Cardiac fibroblast (primary cell): ENCODE measurements at places on chromosomes 5 and 9.

DNA sequence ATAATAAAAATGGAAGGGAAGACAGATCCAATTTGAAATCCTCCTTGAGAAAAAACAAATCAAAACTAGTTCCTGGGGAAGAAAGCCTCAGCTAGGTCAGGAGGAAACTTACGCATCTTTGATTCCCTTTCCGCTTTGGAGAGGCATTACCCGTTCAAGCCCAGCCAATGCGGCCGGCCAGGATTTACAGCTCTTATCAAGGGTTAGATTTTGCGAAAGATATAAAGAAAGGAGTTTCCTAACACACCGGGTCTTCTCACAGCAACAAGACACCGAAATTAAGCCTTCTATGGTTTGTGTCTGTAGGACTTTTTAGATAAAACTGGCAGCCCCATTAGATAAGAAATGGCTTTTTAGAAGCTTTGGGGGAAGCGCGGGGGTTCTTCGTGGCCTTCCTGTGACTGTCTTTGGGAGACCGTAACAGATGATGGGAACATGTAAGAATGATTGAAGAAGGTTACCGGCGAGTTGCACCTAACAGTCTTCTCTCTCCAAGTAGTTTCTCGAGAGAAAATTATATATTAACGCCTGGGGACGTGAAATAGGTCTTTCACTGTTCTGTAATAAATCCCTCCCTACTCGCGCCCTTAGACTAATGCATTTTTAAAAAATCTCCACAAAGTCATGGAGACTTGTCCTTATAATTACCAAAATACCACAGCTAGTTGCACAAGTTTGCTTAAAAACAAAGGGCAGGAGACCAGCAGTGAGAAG lies 1.3 kb upstream of the ISL1 start:
- no peak for DNase-seq

DNA sequence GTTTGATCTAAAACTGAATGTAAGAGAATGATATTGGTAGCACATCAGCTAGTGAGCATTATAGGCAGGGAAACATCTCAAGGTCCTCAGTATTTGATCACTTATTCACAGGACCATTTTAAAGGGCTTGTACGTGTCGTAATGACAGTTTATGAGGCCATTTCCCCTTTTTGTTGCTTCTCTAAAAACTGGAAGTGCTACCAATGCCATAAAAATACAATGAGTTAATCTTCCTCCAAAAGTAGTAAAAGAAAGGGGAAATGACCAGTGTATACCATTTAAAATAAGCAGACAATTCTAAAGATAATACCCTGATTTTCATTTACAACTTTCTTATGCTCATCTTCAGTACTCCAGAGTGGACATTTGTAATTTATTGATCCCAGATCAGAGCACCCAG lies 285.8 kb upstream of the PCSK5 start:
- DNase-seq, result no peak

- peak; percentile 91 for DNase-seq
Observed at GRCh38 chr5:40689438-40689837, 9.7 kb downstream of the PTGER4 start.

DNA sequence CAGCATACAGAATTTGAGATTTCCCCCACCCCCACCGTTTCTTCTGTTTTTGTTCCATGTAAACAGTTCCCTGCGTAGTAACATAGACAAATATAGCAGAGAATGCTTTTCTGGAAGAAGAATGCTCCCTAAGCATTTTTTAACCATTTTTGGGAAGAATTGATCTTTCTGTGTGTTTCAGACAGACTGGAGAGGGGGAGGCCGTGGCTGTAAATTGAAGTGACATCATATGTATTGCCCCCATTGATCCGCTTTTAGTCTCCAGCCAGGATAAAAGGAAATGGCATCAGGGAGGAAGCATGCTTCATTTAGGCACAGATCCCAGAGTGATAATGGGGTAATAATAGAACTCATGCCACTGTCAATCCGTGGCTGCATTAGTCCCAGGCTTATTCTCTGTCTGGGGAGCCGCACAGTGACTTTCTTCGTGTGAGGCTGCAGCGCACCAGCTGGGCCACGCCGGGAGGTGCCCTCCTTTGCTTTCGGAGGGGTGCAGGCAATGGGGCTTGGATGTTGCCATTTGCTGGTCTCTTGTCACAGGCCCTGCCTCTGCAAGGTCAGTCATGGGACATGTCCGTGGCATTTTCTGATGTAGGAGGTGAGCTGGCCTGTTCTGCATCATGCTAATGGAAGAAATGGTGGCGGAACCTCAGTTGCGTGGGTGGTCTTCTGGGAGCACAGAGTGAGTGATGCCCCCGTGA lies 261.5 kb downstream of the FANCC start:
- peak; percentile 63 for DNase-seq

DNA sequence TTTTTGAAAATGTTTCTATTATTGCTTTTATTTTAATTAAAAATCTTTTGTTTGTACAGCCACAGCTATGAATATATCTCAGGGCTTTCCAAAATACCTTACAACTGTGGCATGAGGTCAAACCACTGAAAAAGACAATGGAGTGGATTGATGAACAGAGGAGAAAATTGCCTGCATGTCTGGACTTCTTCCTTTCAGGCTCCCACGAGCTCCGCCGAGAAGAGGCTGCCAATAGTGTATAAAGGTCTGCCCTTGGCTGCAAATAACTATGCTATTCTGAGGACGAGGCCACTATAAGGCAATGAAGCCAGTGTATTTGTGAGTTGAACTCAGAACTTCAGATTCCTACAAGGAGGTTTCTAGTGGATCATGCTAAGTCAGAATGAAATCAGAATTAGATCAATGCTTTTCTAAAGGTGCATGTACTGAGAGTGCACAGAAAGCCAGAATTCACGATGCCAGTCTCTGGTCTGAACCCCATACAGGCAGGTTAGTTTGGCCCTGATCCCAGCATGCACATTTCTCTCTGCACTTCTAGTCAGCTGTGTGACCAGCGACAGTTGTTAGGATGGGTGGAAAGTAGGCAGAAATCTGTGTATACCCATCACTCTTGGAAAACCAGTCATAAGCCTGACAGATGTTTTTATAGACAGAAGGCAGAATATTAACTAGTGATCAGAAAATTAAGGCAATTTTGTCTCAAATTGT lies 42.7 kb upstream of the PLPP1 start:
- DNase-seq, result peak; percentile 51

- DNase-seq, result no peak
Observed at GRCh38 chr9:94164806-94165549, 80.7 kb downstream of the PTPDC1 start.

- DNase-seq, result no peak
Observed at GRCh38 chr5:26034813-26035212, 1003.6 kb downstream of the CDH9 start.

GRCh38 chr5:43061352-43062075 lies 21.4 kb upstream of the ANXA2R start:
- peak; percentile 48 for DNase-seq

- no peak for DNase-seq
Observed at GRCh38 chr5:40278881-40279280, 400.8 kb upstream of the PTGER4 start.

GRCh38 chr9:107624234-107624948 lies 134.8 kb upstream of the KLF4 start:
- peak; percentile 73 for DNase-seq

DNA sequence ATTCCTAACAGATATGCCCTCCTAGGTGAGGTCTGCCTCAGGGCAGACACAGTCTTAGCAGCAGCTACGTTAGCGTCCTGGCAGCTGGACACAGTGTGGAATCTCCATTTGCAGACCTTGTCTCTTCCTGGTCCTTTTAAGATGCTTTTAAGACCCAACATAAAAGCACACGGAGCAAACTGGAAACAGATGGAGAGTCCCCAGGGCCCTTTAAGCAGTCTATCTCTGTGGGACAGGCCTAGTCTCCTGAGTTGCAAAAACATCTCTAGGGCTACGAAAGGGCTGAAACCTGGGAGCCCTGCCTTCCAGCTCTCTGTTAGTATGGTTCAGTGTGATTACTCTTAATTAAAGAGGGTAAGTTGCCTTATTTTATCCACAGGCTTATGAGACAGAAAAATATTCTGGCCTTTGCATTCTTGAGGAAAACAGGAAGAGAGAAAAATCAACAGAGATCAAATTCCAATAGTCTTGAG lies 66.0 kb upstream of the GNA14 start:
- DNase-seq, result peak; percentile 45

DNA sequence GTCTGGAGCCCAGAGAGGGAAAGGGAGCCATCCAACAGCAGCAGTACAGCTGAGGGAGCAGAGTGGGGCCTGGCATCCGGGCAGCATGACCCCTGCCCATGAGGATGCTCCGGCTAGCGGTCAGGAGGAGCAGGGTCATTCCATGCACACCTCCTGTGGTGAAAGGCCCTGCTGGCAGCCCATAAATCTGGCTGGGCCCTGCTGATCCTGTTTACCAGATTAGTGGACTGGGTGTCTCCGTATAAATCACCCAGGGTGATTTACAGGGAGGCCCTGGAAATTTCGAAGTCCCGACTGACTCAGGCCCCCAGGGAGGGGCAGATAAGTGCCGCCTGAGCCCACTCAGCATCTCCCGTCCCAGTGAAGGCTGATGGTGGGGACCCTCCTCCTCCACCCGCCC lies 117.6 kb upstream of the HAND1 start:
- DNase-seq, result no peak

DNA sequence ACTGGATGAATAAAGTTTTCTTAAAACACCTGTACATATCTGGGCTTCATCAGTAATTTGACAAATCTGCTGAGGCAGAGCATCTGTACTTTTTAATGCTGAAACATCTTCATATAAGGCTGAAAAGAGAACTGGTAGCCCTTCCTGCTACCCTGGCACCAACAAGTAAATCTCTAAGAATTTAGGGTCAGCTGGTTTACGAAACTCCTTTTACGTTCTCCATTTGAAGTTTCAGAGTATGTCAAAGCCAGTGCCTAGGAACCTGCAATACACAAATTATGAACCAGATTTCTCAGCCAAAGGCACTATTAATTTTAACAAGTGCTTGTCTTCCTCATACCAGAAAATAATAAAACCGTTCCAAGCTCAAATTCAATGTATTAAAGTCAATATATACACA lies 3.8 kb downstream of the ZFAND5 start:
- peak; percentile 44 for DNase-seq

DNA sequence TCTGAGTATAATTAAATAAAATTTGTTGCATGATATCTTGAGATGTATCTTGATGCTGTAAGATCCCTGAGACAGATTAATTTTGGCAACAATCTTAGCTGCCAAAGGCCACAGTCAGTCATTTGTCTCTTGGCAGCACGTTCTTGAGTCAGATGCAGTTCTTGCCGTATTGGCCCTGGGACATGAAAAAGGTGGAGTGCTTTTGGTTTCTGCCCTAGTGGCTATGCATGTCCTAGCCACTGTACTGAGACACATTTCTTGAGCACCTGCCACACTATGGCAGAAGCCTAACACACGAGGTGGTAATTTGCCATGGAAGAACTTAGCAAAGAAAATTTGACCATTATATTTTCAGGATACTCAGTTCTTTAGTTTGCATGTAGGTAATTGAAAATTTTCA lies 45.0 kb upstream of the PHF2 start:
- DNase-seq, result peak; percentile 10

DNA sequence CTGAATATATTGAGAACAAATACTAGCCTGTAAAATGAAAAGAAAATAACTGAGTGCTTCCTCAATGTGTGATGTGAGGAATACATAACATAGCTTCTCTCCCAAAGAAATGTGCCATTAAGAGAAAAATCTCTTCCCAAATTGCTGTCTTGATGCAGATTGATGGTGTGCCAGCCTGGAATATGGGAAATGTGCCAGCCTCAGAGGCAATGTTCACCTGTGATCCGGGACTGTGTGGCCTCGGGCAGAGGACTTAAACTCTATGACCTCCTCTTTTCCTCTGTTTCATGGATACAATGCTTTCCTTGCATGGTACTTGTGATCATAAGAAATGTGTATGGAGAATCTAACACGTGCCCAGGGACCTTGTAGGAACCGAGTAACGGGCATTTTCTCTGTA lies 370.9 kb downstream of the DIRAS2 start:
- DNase-seq, result no peak

DNA sequence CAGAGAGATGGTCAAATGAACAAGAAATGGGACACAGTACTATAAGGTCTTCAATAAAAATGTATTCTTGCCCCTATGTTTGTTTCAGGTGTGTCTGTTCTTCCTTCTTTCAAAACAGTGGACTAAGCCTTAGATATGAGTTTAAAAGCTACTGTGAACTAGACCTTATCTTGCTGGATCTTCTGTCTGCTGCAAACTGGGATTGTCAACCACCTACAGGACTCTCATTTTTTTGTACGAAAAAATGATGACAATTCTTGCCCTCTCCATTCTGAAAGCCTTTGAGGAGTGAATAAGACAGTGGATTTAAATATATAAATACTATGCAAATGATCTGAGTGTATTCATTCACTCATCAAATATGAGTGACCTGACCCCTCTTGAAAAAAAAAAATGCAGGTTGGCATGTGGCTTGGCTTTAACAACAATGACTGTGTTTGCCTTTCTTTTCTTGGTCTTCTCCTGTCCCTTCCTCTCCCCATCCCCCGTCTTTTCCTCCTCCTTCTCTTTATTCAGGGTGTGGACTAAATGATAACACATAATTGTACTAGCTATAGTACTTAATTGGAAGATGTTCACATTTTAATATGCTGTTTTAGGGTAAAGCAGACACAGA lies 235.5 kb upstream of the TRIM32 start:
- no peak for DNase-seq

DNA sequence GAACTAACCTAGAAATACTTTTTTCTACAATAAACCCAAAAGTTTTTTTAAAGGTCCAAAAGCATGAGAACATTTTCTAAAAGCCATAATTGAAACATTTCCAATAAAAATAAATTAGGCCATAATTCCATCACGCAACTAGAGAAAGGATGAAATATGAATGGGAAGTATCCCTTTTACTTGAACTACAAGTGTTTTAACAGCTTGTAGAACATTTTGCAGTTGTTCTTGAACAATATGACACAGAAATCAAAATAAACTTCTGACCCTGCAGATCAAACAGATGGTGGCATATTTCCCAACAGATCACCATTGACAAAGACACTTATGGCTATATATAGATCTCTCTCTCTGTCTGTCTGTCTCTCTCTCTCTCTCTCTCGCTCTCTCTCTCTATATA lies 624.4 kb downstream of the PSAT1 start:
- DNase-seq, result peak; percentile 61

DNA sequence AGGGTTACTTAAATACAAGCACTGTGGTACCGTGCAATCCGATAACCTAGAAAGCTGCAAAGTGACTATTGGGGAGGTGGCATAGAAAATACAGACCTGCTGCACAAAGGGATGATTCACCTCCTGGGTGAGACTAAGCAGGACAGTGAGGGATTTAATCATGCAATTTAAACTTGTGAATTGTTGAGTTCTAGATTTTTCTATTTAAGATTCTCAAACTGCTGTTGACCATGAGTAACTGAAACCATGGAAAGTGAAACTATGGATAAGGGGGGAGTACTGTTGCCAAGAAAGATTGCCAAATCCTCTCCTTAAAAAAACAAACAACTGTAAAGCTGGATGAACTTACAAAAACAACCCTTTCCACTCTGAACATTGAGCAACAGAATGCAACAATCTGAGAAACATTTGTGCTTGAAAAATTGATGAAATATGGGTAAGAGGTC lies 61.5 kb upstream of the NUDT12 start:
- peak; percentile 91 for DNase-seq

GRCh38 chr9:136222906-136223285 lies 18.0 kb upstream of the LHX3 start:
- DNase-seq, result no peak

GRCh38 chr9:110170357-110171257 lies 37.4 kb downstream of the C9orf152 start:
- no peak for DNase-seq

GRCh38 chr9:127876026-127876763 lies 1.3 kb downstream of the AK1 start:
- DNase-seq, result no peak

GRCh38 chr9:134638502-134639090 lies 3.0 kb upstream of the COL5A1 start:
- no peak for DNase-seq
